ENCODE measurements at places on chromosomes 3 and 15.

DNA sequence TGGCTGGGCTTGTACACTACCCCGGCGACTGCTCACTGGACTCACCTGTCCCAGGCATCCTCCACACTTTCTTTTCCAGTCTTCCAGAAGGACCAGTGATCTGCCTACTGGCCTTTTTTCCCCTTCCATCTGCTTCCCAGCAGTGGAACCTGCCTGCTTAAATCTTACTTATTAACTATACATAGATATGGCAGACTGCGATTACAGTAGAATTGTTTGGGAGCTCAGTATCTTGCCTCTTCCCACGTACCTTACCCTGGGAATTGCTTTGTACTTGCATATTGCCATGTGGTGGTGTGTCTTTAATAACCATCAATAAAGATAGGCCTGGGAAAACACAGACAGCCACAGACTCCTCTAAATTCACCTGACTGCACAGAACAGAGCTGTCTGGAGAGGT, 11.8 kb upstream of the HES1 start:
- no peak for DNase-seq
- peaks cover 60% of the 10 kb centered on the region for H3K27me3 ChIP-seq
- no peaks in the 10 kb centered on the region for H3K4me1 ChIP-seq
- H3K36me3 ChIP-seq = peaks cover 3% of the 10 kb centered on the region

DNA sequence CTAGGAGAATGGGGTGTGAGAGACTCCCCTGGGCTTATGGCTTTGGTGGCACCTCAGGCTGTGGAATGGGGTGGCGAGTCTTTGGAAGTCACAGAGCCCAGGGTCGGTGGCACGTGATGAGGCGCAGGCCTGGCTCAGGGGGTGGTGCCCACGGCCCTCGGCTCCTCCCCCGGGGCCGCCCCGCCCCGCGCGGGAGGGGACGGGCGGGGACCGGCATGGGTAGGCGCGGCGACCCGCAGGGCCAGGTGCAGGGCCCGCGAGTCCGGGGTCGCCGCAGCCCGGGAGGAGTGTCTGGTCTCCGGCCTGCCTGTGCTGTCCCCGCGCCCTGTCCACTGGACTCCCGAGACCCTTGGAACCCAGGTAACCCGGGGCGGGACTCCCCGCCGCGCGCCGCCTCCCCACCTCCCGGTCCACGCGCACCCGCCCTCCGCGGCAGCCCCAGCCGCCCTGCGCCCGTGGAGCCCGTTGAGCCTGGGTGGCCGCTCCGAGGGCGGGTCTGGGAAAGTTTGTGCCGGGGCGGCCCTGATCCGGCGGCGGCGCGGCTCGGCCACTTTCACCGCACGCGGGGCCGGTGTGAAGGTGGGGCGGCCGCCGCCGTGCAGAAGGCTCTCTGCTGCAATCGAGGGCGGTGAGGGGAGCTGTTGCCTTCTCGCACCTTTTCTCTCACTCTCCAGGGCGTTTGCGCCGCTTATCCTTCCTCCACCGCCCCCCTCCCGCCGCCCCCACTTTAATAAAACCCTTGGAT, at the start of gene PAQR5:
Gene PAQR5, plus strand, starts transcription at position 216 of the 745 bp plus-strand sequence. CDS start 61,169 bp downstream, outside the sequence.
- no peaks in the 10 kb centered on the region for H3K36me3 ChIP-seq
- no peak within 1 kb of the TSS for H3K27ac ChIP-seq
- DNase-seq = no peak

DNA sequence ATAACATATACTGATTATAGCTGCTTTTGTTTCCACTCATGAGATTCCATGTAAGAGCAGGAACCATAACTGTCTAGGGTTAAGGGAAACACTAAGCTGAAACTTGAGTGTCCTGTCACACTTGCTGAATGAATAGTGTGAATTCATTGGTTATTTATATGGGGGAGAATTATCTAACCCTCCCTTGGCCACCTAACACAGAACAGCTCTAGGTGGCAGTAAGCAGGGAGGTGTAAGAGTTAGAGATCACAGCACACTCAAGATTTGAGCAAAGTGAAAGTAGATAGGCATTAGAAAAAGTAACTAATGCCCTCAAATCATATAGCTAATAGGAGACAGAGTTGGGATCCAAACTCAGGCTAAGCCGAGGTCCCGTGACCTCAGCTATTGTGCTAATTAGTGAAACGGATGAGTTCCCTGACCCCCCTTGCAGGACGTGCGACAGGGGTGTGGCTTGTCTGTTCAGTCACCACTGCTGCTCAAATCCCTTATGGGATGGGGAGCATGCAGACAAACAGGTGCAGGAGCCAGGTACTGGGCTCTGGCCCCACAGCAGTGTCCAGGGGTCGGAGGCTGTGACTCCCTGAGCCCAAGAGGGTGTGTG, 27.7 kb upstream of the ANO10 start:
- peaks cover 7% of the 10 kb centered on the region for H3K27me3 ChIP-seq
- H3K4me3 ChIP-seq = no peak overlapping the region
- H3K27ac ChIP-seq = no peak overlapping the region
- no peaks in the 10 kb centered on the region for H3K4me1 ChIP-seq
- DNase-seq = no peak

DNA sequence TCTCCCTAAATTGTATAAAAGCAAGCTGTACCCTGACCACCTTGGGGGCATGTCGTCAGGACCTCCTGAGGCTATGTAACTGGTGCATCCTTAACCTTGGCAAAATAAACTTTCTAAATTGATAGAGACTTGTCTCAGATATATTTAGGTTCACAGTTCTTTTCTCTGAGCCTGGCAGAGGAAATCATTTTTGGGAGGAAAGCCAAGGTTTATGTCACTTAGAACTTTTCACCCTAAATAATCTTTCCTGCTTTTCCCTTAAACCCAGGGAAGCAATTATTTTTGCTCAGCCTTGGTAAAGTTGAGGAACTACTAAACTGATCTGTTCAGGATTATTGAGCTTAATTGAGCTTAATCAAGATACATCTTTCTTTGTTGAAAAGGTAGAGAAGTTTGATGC, 608.9 kb downstream of the PDCD6IP start:
- H3K36me3 ChIP-seq = no peaks in the 10 kb centered on the region
- H3K27me3 ChIP-seq = no peaks in the 10 kb centered on the region
- no peak overlapping the region for H3K27ac ChIP-seq
- DNase-seq = no peak
- H3K4me1 ChIP-seq = no peaks in the 10 kb centered on the region
- H3K4me3 ChIP-seq = no peak overlapping the region

DNA sequence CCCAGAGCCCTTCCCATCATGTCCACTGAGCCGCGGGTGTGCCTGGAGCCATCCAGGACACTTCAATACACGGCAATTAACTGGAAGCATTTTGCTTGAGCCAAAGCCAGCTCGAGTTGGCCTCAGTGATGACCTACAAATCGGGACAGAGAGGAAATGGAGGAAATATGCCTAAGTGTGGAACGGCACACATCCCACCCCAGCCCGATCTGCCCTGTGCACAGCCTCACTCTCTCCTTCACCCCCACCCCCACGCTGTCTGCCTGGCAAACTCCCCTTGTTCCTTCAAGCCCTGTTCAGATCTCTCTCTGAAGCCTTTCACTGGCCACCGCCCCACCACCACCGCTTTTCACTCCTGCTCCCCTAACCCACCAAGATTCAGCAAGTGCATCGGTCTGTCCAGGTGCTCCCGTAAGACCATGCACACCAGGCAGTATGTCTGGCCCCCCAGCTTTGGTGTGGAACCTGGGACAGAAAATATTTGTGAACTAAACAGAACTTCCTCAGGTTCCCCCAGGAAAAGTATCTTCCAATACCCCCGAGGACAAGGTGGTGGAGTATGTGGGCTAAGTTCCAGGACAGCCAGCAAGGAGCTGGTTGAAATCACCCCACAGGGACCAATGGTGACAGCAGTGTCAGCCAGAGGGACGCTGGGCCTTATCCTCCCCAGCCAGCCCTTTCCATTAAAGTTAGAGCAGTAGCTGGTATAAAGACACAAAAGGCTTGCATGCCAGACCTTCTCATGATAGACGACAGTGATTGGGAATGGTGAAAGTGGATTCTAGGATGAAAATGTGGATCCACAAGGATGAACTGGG, 83.7 kb downstream of the VGLL4 start:
- no peaks in the 10 kb centered on the region for H3K27me3 ChIP-seq
- H3K4me1 ChIP-seq = peaks cover 6% of the 10 kb centered on the region
- H3K36me3 ChIP-seq = peaks cover 18% of the 10 kb centered on the region
- H3K27ac ChIP-seq = peak overlapping the region; percentile 44
- H3K4me3 ChIP-seq = no peak overlapping the region
- no peak for DNase-seq

- no peak for DNase-seq
- peaks cover 6% of the 10 kb centered on the region for H3K27me3 ChIP-seq
- peak overlapping the region; percentile 57 for H3K27ac ChIP-seq
- H3K4me3 ChIP-seq = no peak overlapping the region
Observed at GRCh38 chr15:49421991-49422390, 1.1 kb upstream of the FGF7 start.

DNA sequence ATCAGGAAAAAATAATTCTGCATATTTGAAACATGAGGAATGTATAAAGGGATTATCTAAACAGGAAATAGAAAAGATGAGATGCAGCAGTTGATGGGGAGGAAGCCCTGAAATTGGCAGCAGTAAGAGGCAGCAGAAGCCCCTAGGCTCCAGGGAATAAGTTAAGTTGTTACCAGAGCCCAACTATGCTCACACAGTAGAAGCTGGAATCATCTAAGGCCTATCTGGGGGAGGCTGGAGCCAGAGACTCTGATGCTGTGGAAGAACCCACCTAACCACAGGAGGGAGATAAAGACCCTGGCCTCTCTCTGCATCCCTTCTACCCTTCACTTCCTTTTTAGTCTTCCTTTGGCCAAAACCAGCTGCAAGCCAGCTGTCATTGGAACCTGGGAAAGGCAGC, 519.7 kb downstream of the DIPK2A start:
- DNase-seq = no peak
- H3K4me1 ChIP-seq = no peaks in the 10 kb centered on the region
- H3K27ac ChIP-seq = no peak overlapping the region
- peaks cover 2% of the 10 kb centered on the region for H3K27me3 ChIP-seq
- no peak overlapping the region for H3K4me3 ChIP-seq

GRCh38 chr15:35722501-35722900, 176.5 kb upstream of the DPH6 start:
- no peaks in the 10 kb centered on the region for H3K4me1 ChIP-seq
- H3K36me3 ChIP-seq = no peaks in the 10 kb centered on the region
- no peak overlapping the region for H3K4me3 ChIP-seq

- no peaks in the 10 kb centered on the region for H3K36me3 ChIP-seq
- no peak for DNase-seq
- no peak overlapping the region for H3K27ac ChIP-seq
Observed at GRCh38 chr3:113255854-113256615, 44.7 kb downstream of the BOC start.

DNA sequence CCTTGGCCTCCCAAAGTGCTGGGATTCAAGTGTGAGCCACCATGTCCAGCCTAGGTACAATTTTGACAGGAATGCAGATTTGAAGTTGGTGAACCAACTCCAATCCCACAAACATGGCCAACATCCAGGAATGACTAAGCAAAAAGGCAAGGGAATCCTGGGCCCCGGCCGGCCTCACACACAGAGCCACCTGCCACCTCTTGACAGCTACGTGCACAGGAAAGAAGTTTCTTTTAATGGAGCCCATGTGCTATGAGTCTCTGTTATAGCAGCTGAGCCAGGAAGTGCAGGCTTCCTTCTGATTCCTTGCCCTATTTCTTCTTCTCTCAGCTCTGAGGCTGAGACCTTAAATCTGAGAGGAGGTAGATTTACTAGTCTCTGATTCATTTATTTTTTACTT, 8.8 kb downstream of the TMEM40 start:
- no peaks in the 10 kb centered on the region for H3K36me3 ChIP-seq
- H3K4me1 ChIP-seq = peaks cover 7% of the 10 kb centered on the region
- H3K27ac ChIP-seq = no peak overlapping the region
- no peak overlapping the region for H3K4me3 ChIP-seq
- DNase-seq = no peak
- peaks cover 6% of the 10 kb centered on the region for H3K27me3 ChIP-seq

- peaks cover 2% of the 10 kb centered on the region for H3K27me3 ChIP-seq
- H3K4me1 ChIP-seq = peaks cover 2% of the 10 kb centered on the region
- no peaks in the 10 kb centered on the region for H3K36me3 ChIP-seq
- no peak for DNase-seq
- H3K27ac ChIP-seq = no peak overlapping the region
- no peak overlapping the region for H3K4me3 ChIP-seq
Observed at GRCh38 chr3:118890206-118890605, 144.4 kb downstream of the IGSF11 start.

- no peaks in the 10 kb centered on the region for H3K36me3 ChIP-seq
- H3K27me3 ChIP-seq = peaks cover 7% of the 10 kb centered on the region
- DNase-seq = no peak
- no peak overlapping the region for H3K4me3 ChIP-seq
Observed at GRCh38 chr3:194828926-194829325, 143.2 kb downstream of the FAM43A start.

DNA sequence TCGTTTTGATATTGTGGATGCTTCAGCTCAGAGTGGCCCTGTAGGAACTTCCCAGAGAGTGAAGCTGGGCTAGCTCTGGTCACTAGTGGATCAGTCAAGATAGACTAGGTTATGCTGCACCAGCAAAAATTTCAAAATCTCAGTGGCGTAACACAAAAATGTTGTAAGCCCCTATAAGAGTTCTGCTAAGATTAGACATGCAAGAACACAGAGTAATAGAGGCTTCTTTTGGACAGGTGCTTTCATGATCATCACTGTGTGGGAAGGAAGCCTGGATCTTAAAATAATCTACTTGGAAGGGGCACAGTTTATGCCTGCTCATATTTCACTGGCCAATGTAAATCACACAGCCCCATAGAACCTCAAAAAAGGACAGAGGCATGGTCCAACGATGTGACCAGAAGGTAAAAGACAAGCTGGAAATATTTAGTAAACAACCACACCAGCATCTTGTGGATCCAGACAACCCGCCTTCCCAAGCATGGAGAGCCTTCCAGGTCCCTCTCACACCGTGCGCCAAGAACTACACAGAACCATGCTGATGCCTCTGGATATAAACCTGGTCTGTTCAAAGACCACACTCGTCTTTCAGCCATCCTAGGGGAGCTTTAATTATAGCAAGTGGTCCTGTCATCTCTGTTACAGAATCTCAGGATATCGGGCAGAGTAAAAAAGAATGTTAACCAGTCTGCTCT, 554.3 kb downstream of the EPHB1 start:
- no peaks in the 10 kb centered on the region for H3K36me3 ChIP-seq
- no peak for DNase-seq
- no peaks in the 10 kb centered on the region for H3K4me1 ChIP-seq
- H3K4me3 ChIP-seq = no peak overlapping the region
- no peak overlapping the region for H3K27ac ChIP-seq

GRCh38 chr15:37079726-37080125, 20.6 kb downstream of the MEIS2 start:
- DNase-seq = no peak
- no peak overlapping the region for H3K4me3 ChIP-seq
- H3K27me3 ChIP-seq = no peaks in the 10 kb centered on the region
- H3K4me1 ChIP-seq = no peaks in the 10 kb centered on the region

DNA sequence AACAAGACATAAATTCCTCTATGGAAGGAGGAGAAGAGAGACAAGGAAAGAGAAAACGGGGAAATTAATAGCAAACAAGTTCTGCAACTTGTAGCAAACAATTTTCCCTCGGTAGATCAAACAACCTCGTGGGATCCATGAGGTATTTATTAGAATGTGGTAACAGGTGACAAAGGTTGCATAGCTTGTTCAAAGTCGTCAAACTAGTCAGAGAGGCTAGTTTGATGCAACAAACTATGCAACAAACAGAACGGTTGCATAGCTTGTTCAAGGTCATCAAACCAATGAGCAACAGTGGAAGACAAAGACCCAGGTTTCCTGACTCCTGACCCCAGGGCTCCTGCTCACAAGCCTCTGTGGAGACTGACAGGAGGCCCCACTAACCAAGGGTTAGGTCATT, 20.7 kb downstream of the MB21D2 start:
- H3K4me1 ChIP-seq = peaks cover 87% of the 10 kb centered on the region
- peak overlapping the region; percentile 74 for H3K27ac ChIP-seq
- H3K36me3 ChIP-seq = peaks cover 39% of the 10 kb centered on the region
- DNase-seq = no peak
- no peaks in the 10 kb centered on the region for H3K27me3 ChIP-seq
- peak overlapping the region; percentile 49 for H3K4me3 ChIP-seq

Measured in activated T-helper 1 cell treated with anti-CD3 and anti-CD28 coated beads, Interleukin-12 subunit alpha, Interleukin-12 subunit beta, Interleukin-2, Interleukin-4 antibody, amounts not matched to agents 30 ng/mL and 10 ng/mL and 1 ng/mL, durations not matched to agents 14 hours and 24 hours and 36 hours (primary cell).